ENCODE measurements at places on chromosomes 4 and X.

DNA sequence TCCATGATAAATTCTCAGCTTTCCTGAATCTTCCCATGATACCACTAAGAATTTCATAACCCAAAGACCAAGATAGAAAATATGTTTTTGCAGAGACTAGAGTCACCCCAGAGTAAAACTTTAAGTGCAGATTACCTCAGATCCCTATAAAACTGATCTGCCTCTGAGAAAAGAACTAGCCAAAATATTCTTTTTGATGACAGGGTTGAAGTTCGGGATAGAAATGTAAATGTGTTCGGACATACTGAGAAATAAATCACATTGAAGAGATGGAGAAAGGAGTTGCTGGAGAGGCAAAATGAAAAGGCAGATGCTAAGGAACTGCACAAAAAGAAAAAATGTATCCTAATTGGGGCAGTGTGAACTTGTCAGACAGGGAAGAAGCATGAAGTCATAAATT lies 501.8 kb downstream of the ANKRD50 start:
- DNase-seq = no peak

- DNase-seq = no peak
These were observed 98.7 kb downstream of the SORBS2 start for GRCh38 chr4:185713272-185713671.

DNA sequence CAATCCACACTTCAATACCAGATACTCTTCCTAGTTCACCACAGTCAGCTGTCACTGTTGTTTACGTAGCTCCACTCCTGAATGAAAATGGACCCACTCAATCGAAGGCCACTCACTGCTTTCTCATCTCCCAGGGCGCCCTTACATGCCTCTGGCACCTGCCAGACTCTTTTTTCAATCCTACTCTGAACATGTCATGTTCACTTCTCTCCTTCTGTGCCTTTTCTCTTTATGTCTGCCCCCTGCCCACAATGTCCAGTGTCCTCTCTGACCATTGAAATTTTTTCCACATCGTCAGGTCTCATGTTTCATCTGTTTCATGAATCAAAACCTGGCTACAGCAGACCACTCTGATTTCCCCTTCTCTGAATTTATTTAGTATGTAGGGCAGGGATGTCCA lies 1.3 kb upstream of the MGAT4D start:
- DNase-seq = no peak

GRCh38 chr4:71976523-71976922 lies 55.3 kb upstream of the NPFFR2 start:
- DNase-seq = no peak

DNA sequence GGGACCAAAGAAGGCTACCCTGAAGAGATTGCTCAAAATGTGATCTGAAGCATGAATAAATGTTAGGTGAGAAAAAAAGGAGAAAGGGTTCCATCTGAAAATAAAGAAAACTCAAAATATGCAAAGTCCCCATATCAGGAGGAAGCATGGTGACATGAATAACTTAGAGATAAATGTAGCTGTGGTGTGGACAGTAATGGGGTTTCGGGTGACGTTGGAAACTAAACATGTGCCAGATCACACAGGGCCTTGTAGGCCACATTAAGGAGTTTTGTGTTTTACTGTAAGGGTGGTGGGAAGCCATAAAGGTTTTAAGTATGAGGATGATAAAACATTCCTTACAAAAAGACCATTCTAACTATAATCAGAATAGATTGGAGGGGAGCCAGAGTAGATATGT lies 40.3 kb upstream of the ACSL4 start:
- no peak for DNase-seq

DNA sequence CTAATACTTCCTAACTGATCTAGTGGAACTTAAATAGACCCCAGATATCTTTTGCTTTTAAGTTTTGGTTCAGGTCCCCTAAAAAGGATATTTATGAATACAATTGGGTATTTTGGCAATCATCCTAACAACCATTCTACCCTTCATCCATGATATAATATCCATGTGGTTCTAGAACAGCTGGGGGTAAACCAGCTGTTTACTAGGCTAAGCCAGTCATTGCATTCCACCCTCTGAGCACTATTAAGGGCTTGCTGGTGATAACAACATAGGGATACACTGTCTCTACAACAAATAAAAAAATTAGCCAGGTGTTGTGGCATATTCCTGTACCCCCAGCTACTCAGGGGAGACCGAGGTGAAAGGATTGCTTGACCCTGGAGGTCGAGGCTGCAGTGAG lies 54.8 kb upstream of the MAPK10 start:
- no peak for DNase-seq

GRCh38 chr4:154018659-154019058 lies 229.8 kb upstream of the SFRP2 start:
- peak; percentile 57 for DNase-seq

GRCh38 chrX:73831500-73831899 lies 268.5 kb downstream of the CHIC1 start:
- DNase-seq = no peak

GRCh38 chrX:151488677-151489076 lies 74.8 kb upstream of the PASD1 start:
- no peak for DNase-seq

DNA sequence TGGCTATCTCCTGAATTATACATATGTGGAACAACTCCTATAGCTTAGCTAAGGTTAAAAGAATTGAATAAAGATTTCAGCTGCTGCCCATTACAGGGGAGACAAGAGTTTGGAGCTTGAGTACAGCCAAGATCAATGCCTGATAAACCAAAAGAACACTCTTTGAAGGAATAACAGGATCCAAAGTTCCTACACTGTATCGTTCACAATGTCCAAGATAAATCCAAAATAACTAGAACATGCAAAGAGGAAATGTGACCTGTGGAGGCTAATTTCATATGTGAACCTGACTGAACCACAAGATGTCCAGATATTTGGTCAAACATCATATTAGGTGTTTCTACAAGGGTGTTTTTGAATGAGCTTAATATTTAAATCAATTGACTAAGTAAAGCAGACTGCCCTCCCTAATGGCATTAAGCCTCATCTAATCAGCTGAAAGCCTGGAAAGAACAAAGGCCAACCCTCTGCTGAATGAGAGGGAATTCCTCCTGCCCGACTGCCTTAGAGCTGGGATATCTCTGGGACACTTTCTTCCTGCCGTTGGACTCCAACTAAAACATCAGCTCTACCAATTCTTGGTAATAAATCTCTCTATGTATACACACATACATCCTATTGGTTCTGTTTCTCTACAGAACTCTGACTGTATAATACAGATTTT lies 19.2 kb downstream of the RFC1 start:
- no peak for DNase-seq

DNA sequence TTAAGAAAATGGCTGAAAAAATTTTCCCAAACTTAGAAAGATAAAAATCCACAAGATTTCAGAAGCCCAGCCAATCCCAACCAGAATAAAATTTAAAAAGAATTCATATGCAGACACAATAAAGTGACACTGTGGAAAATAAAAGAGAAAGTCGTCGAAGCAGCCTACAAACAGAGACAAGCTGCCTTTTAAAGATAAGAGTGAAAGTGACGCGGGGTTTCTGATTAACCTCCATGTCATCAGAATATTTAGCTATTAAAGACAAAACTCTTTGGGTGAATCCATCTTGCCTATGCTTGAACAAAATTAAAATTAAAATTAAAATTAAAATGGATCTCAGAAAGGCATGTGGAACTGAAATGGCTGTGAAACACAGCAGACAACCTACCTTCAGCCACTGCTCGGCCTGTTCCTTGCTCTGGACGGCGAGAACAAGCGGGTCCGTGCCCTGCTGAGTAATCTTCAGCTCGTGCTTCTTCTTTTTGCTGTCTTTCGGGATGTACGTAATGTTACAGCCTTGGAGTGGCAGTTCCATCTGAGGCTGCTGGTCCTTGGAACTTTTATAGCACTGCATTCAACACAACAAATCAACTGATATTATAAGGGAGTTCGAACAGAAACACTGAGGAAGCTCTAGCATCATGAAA lies 101.4 kb downstream of the AFAP1 start:
- no peak for DNase-seq

- DNase-seq = no peak
These were observed 25.6 kb downstream of the CD99L2 start for GRCh38 chrX:150872773-150873336.

DNA sequence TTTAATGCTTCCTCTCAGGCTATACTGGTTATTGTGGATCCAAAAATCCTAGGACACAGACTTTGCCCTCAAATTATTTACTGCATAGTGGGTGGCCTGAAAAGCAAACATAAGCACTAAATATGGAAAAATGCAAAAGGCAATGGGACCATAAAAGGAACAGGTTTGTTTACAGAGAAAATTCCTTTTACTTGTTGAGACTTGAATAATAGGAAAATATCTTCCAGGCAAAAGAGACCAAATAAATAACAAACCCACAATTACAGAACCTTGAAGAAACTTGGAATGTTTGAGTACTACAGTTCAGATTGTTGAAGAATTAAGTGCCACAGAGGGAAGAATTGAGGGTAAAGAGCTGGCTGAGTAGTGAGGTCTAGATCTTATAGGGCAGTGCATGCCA lies 711.0 kb downstream of the C4orf33 start:
- no peak for DNase-seq

GRCh38 chr4:104743215-104743653 lies 248.5 kb upstream of the CXXC4 start:
- no peak for DNase-seq

DNA sequence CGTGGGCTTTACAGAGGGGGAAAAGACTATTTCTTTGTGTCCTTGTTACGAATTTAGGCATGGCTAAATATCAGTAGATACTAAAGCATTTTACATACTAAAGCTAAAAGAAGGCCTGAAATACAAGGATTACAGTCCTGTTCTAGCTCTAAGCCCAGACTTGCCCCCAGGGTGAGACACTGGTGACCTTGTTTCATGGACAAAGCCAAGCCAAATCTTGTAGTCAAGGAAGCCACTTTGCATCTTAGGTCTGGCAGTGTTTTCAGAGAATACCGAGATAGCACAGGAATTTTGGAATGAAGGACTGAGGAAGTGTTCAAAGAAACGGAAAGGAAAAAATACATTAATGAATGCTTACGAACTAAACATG lies 733 bp upstream of the G3BP2 start:
- DNase-seq = no peak

DNA sequence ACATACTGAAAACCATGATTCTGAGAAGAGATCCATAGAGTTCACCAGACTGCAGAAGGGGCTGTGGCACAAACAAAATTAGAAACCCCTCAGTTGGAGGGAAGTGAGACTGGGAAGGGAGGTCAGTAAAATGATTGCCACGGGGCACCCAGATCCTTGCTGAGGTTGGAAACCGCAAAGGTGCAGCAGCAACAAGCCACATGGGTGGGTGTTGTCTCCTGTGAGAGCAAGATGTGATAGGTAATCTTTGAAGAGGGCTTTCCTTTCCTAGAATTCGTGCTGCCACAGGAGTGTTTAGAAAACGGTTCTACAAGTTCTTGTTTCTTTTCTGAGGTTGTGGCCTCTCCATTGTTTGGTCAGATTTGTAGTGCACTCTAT lies 85.5 kb downstream of the NFKB1 start:
- peak; percentile 67 for DNase-seq

- no peak for DNase-seq
These were observed 206.8 kb upstream of the ARHGAP24 start for GRCh38 chr4:85268188-85268587.

DNA sequence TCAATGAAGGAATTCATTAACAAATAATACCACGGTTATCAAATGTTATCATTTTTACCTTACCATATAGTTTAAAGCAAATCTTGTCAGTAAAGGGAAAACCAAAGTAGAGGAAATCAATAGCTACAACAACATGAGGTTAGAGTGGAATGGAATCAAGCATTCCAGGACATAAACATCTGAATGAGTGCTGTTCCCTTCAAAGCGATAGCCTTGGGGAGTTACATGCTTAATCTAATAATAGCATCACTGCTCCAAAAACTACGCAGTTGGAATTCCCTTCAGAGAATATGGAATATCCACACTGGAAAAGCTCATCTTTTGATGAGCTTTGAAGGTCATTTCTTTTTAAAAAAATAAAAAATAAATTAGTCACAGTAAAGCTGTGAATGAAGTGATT lies 31.2 kb downstream of the PDE5A start:
- no peak for DNase-seq

DNA sequence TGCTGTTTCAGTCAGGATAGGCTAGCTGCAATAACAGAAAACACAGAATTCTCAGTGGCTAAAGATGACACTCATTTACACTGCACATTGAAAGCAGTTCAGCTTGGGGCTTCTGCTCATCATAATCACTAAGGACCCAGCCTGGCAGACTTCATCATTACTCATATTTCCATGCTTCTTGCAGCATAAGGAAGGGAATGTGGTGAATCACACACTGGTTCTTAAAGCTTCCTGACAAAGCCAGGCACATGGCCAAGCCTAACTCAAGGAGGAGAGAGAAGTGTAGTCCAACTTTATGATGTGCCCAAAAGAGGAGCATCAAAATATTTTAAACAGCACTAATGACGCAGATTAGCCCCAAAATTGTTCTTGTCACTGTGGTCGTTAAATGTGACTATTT lies 186.5 kb downstream of the BANK1 start:
- DNase-seq = no peak

- DNase-seq = no peak
These were observed 191.1 kb upstream of the NEIL3 start for GRCh38 chr4:177118596-177118995.

- DNase-seq = no peak
These were observed 100.9 kb upstream of the WDFY3 start for GRCh38 chr4:85067342-85067741.

GRCh38 chr4:178612733-178613132 lies 1170.5 kb upstream of the AGA start:
- no peak for DNase-seq

DNA sequence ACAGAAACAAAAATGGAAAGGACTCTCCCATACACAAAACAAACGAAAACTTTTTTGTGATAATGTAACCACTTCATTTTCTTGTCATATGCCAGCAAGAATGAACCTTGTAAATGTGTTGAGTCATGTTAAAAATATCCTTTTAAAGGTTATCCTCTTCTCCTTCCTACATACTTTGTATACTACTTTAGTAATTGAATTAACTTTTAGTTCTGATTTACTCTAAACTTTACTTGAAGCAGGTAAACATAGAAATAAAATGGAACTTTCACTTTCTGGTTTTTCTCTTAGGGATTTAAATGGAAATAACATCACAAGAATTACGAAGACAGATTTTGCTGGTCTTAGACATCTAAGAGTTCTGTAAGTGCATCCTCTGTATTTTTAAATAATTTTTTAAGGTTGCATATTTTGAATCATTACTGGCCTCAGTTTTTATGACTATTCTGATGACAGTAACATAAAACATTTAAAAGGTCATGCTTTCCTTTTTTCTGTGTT lies 4.7 kb downstream of the SLIT2 start:
- no peak for DNase-seq

DNA sequence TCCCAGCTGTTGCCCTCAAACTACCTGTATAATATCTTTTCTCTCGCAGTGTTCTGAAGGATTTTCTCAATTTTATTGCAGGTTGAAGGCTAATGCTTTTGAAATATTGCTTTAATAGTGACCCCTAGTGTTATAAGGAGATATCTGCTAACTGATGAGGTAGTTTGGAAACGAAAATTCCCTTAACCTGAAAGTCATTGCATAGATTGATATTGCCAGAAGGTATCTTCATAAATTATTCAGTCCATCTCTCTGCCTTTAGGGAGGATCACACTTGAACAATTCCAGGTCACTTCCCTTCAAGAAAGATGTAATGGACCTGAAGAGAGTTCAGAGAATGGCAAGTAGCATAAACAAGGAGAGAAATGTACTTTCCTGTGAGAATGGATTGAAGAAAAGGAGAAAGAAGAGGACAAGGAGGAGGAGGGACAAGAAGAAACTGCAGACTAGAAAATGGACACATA lies 44.1 kb downstream of the TIGD4 start:
- no peak for DNase-seq

- DNase-seq = no peak
These were observed 25.5 kb downstream of the SMIM14 start for GRCh38 chr4:39613093-39613656.

GRCh38 chrX:51878056-51878455 lies 15.4 kb upstream of the MAGED1 start:
- DNase-seq = no peak
